ENCODE measurements at places on chromosomes 2 and 18.

DNA sequence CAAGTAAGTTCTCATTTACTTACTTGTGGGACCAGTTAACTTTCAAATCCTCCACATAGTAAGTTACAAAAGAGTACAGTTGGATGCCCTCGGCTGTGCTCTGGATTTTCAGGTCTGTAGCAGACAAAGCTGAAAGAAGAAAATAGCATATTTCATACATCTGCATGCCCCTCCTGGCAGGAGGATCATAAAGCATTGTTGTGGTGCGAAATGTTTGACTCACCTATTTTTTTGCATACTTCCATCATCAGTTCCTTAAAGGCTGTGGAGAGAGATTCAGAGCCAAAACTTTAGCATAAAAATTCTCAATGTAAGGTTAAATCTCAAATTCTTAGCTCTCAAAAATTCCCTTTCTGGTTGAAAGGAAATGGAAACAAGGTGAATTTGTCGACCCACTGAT lies 70.8 kb upstream of the LPIN2 start:
- DNase-seq: no peak

DNA sequence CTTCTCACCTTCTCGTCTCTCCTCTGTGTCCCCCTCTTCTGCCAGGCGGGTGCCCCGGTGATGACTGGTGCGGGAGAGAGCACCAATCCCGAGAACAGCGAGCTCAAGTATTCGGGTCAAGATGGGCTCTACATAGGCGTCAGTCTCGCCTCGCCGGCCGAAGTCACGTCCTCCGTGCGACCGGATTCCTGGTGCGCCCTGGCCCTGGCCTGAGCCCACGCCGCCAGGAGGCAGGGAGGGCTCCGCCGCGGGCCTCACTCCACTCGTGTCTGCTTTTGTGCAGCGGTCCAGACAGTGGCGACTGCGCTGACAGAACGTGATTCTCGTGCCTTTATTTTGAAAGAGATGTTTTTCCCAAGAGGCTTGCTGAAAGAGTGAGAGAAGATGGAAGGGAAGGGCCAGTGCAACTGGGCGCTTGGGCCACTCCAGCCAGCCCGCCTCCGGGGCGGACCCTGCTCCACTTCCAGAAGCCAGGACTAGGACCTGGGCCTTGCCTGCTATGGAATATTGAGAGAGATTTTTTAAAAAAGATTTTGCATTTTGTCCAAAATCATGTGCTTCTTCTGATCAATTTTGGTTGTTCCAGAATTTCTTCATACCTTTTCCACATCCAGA lies 31.3 kb downstream of the GATA6 start:
- DNase-seq: no peak

GRCh38 chr2:72142570-72143440 lies 4.9 kb downstream of the CYP26B1 start:
- DNase-seq: no peak

GRCh38 chr2:238507836-238508235 lies 81.1 kb downstream of the ASB1 start:
- no peak for DNase-seq

GRCh38 chr2:65015731-65016130 lies 26.5 kb downstream of the SLC1A4 start:
- no peak for DNase-seq

DNA sequence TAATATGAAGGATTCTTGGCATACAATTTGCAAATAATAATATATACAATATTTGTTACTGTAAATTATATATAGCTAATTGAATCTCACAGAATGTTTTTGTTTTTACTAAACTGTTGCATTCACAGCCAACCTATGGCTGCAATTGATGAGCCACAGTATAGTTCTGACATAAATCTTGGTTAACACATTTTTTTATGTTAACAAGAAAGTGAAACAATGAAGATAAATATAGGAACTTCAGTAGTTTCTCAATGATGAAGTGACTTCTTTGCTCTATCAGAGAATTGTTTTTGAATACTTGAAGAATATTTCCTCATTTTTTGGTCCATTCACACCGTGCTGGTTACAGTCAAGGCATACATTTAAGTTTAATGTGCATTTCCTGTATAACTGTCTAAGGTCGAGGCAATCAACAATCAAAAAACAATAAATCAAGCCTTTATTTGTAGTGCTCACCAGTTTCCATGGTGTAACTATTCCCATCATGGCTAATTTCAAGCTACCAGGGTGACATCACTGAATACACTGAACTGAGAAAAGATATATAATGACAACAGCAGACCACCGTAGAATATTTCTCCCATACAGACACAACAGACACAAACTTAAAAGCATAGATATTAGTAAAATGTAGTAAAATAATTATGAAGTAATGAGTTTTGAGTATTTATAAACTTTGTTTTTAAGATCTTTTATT lies 12.9 kb upstream of the ETAA1 start:
- DNase-seq: no peak

DNA sequence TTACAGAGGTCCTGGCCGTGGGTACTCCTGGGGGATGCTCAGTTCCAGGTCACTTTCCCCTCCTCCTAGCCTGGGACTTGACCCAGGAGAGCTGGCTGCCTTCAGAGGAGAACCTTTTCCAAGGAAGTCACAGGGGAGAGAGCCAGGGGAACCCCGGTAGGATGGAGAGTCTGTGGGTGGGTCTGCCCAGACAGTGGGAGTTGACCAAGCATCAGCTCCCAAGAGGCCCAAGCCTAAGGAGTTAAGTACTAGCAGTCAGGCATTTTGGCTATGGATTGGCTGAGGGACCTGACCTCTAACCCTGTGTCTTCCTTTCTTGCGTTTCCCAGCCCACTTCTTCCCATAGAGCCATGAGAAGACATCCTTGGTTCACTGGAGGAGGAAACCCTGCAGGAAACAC lies 48.8 kb upstream of the PLB1 start:
- no peak for DNase-seq

DNA sequence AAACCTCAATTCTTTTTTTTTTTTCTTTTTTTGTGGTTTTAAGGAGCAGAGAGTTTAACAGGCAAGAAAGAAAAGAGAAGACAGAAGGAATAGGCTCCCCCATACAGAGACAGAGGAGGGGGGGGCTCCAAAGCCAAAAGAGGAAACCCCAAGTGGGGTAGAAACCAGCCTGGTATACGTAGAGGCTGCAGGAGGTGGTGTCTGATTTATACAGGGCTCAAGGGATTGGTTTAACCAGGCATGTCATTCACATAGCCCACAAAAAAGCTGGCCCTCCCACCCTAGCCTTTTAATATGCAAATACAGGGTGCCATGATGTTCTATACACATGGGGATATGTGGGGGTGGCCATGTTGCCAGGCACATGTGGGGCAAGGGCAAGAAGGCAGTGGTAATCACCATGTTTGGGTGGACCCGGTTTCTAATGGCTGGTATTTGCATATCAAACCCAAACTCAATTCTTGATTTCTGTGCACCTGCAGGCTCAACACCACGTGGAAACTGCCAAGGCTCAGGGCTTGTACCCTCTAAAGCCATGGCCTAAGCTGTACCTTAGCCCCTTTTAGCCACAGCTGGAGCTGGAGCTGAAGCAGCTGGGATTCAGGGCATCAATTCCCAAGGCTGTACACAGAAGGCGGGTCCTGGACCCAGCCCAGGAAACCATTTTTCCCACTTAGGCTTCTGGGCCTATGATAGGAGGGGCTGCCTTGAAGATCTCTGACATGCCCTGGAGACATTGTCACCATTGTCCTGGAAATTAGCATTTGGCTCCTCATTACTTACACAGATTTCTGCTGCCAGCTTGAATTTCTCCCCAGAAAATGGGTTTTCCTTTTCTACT lies 170.3 kb downstream of the MAIP1 start:
- no peak for DNase-seq

DNA sequence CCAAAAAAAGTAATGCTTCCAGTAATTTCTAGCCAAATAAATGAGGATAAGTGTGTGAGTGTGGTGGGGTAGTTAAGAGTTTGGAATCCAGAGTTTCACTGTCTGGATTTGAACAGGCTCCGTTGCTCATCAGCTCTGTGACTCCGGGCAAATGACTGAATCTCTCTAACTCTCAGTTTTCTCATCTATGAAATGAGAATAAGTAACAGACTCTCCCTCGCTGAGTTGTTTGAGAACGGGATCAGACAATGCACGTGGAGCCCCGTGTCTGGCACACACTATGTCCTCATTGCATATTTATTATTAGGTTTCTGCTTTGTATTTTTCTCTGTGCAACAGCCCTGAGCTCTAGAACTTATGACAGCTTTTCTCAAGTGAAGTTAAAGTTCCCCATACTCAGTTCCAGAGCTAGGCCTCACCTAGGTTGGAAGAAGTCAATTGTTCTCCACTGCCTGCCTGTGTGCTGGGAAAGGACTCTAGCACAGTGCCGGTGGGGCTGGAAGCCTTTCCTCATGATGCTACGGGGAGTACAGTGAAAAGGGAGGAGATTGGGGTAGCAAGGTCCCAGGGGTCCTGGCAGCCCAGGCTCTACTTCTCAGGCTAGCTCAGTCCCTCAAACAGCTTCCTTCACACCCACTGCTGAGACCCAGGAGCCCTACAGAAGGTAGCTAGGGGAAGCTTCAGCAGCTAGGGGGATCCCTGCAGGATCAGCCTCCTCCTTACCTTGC lies 1.7 kb upstream of the ICOS start:
- no peak for DNase-seq

DNA sequence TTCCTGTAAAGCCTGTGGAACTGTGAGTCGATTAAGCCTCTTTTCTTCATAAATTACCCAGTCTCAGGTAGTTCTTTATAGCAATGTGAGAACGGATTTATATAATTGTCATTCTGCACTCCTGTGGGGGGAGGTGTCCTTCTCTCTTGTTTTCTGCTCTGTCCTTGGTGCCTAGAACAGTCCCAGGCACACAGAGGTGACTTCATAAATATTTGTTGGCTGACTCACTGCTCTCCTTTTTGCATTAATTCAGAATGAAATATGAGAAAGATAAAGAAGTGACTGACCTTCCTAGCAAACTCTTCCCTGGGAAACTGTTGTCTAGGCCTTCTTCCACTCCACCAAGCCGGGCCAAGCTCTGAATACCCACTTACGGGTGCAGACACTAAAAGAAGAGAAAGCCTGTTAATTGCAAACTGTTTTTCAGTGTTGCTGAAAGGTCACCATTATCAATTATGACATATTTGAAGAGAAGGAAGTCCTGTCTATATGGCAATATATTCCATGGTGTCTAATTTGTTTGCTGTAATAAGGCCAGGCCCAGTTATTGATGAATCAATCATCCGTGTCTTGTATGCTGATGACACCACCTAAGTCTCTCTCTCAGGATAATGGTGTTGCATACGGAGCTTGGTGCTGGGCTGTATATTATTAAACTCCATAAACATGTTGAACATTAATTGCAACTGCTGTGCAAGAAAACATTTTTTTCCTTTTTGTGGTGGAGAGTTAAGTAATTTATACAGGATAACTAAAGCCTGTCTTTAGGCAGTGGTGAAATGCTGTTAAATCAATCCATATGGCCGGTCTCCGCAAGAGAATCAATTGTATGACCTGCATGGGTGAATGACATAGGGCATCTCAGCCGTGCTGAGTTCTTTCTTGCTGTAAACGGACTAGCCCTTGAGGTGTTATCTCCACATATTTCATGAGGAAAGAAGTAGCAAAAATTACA lies 567.5 kb downstream of the SLC4A3 start:
- no peak for DNase-seq

GRCh38 chr2:118738524-118739308 lies 108.7 kb downstream of the EN1 start:
- DNase-seq: no peak

DNA sequence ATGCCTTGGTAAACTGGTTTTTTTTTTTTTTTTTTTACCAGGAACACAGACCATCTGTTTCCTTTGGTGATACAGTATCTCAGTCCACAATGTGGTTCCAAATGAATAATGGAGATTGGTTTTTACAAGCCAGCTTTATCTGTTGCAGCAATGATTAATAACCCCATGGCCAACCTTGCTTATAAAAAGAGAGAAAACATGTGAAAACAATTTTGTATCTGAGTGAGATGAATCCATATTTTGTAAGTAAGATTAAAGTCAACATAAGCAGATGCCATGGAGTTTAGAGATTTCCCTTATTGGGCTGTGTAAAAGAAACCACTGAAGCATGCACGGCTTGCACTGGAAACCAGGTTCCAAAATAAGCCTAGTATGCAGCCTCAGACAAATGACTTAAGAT lies 108.6 kb upstream of the CNTNAP5 start:
- DNase-seq: no peak

GRCh38 chr2:132383956-132384355 lies 32.6 kb upstream of the GPR39 start:
- no peak for DNase-seq

- DNase-seq: no peak
Measured at GRCh38 chr18:28729321-28729720, 552.4 kb upstream of the CDH2 start.

GRCh38 chr2:143150287-143150686 lies 21.1 kb downstream of the ARHGAP15 start:
- no peak for DNase-seq

GRCh38 chr2:19819097-19820065 lies 82.4 kb downstream of the TTC32 start:
- DNase-seq: no peak

DNA sequence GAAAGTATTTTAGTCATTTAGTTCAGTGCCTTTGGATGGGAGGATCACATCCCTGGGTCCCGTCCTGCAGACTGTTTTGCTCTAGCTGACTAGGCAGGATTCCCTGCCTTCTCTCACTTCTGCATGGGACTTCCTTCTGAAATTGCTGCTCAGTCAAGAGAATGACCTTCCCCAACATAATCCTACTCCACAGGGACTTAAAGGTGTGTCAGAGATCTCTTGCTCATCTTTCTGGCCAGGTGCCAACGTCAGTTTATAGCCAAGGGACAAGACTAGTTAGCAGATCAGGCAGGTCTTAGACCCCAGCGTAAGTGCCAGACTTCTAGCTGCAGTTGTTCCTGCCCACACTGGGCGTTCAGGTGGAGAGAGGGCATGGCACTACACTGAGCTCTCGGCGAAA lies 9.5 kb upstream of the IL1B start:
- DNase-seq: no peak

DNA sequence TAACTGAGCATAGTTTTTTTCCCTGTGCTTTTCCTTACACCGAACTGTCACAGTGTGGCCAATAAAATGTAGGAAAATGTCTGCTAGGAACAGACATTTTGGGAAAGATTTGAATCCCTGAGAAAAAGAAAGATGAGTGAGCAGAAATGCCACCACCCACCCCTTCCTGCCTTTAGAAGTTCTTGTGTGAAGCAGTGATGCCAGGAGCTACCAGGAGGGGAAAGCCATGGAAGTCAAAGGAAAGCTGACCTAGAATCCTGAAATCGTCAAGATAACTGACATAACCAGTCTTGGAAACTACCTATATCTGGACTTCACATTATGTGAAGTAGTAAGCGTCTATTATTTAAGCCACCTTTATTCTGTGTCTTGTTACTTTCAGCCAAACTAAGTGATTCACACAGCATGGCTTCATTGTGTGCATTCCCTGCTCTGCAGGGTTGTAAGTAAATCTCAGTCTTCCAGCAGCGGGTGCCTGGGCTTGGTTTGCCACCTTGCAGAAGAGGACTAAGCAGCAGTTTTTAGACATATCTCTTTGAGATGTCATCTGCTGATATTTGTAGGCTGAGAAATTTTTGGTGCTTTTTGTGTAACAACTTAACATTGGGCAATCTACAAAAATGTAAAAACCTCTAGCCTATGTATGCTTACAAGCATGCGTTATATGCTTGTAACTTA lies 11.2 kb upstream of the SPRED2 start:
- no peak for DNase-seq

- DNase-seq: no peak
Measured at GRCh38 chr2:1516798-1517060, 103.5 kb downstream of the TPO start.
